NCI-H1417 treated with DMSO at 0.1 percent for 48 hours (cell line): ENCODE measurements at places on chromosomes 1 and 21.

- no peak for DNase-seq
Observed at GRCh38 chr1:111204201-111204982, 3.9 kb upstream of the DENND2D start.

GRCh38 chr1:179177182-179177581, 52.3 kb downstream of the ABL2 start:
- no peak for DNase-seq

- no peak for DNase-seq
Observed at GRCh38 chr1:31785020-31785946, 21.1 kb upstream of the ADGRB2 start.

DNA sequence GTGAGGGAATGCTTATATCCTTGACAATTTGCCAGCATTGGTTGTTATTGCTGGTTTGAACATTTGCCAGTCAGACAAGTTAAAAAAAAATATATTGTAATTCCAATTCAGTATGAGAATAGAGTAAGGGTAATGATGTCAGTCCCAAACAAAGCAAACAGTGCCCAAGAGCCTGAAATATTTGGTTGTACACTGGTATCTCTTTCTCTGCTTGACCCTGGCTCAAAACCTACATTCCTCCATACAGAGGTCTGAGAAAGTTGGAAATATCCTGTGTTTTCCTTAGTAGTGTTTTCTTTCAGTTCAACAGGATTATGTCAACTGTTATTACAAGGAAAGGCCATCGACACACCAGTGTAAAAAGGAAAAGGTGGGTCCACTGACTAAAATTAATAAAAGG, 145.6 kb downstream of the MRPL39 start:
- DNase-seq = no peak

- no peak for DNase-seq
Observed at GRCh38 chr1:172897738-172898137, 153.0 kb downstream of the TNFSF18 start.

DNA sequence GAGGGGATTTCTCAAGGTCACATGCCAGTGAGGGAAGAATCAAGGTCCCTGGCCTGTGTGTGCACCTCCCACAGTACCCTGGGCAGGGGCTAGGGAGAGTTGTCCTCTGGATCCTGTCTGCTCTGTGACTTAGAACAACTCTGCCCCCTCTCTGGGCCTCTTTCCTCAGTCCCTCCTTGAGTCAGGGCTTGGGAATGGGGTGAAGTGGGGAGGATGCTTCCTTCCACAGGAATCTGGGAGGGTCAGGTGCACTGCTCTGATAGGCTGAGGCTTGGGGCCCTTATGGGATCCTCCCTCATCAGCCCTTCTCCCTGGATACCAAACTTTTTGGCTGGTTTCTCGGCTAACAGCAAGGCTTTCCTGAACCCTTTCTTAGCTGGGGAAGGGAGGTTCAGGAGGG, 2.5 kb downstream of the TRNP1 start:
- no peak for DNase-seq

GRCh38 chr1:29836651-29837646, 600.6 kb downstream of the PTPRU start:
- no peak for DNase-seq

DNA sequence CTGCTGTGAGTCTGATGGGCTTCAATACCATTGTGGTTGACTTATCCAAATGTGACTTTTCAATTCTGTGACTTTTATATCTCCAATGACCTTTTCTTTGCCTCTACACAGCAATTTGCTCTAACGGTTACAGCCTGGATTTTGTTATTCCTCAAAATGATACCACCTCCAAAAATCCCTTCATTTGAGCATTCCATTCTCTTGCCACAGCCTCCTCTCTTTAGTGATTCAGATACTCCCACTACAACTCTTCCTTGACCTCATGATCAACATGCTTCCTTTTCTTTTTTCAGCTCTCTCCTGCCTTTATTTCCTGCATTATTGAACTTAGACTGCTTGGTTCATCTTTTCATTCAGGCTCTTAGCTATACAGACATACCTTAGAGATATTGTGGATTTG, 16.6 kb upstream of the IL19 start:
- DNase-seq = no peak

DNA sequence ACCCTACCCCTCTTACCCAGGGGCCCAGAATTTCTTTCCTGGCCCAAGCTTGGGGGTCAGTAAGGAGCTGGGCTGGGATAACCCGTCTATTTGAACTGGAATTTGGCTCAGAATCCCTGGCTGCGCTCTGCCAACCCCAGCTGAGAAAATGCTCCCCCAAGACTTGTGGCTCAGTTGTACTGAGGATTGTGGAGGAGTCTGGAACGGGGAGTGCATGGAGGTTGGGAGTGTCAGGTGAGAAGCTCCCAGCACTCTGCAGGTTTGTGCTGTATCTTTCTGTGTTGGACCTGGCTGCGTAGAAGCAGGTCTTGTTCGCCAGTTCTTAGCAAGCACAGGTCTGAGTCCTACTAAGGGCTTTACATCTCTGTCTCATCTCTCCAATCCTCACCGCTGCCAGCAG, 1.6 kb downstream of the TCEA3 start:
- no peak for DNase-seq

- DNase-seq = peak; percentile 21
Observed at GRCh38 chr1:75134647-75135572, 722 bp downstream of the LHX8 start.

GRCh38 chr1:24301785-24302175, 17.4 kb upstream of the GRHL3 start:
- DNase-seq = no peak

DNA sequence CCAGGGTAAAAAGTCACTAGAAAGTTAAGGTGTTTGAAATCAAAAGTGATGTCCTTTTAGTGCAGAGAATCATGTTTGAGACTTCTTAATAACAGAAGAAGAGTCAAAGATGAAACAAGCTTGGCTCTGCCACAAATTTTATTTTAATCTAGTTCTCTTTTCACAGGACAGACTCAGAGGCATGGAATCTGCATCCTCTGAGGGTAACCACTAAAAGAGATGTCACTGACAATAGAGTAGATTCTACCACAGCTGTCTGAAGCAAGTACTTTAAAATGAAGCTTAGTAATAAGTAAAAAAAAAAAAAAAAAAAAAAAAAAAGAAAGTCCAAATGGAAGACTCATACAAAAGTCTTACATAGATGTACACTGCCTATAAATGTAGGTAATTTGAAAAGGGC, 519.7 kb upstream of the PRMT6 start:
- DNase-seq = no peak

- DNase-seq = no peak
Observed at GRCh38 chr1:218164111-218164929, 120.8 kb upstream of the RRP15 start.

GRCh38 chr1:16969057-16969611, 11.3 kb downstream of the MFAP2 start:
- no peak for DNase-seq

- DNase-seq = peak; percentile 68
Observed at GRCh38 chr1:65050735-65051134, 84.4 kb upstream of the JAK1 start.

DNA sequence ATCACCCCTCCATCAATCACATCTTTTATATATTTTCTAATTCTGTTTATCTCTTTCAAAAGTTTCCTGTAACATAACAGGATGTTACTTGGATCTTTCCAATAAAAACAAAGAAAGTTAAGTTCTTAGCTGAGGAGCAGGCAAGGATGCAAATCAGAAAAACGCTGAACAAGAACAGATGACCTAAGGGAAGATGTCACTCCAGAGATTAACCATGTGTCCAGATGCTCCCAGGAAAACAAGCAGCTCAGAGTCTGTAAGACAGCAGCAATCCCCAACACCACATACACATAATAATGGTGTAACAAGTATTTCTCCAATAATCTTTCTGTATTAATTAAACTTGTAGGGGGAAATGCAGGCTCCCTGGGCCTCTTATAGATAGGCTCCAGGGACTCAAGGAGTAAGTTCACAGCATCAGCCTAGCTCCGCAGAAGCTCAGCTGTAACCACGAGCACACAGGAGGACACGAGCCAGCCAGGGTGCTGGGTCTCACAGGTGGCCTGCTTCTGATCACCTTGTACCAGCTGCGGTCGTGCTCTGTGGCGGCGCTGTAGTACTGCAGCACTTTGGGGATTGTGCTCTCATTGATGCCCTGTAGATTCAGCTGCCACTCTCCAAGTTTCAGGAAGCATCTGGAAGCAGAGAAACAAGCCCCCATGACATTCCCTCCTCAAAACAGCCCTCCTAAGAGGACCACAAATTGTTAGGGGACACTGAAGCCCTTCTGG, 33.1 kb upstream of the EXOSC10 start:
- DNase-seq = no peak

GRCh38 chr1:3550511-3551289, 60.6 kb downstream of the MEGF6 start:
- DNase-seq = no peak

DNA sequence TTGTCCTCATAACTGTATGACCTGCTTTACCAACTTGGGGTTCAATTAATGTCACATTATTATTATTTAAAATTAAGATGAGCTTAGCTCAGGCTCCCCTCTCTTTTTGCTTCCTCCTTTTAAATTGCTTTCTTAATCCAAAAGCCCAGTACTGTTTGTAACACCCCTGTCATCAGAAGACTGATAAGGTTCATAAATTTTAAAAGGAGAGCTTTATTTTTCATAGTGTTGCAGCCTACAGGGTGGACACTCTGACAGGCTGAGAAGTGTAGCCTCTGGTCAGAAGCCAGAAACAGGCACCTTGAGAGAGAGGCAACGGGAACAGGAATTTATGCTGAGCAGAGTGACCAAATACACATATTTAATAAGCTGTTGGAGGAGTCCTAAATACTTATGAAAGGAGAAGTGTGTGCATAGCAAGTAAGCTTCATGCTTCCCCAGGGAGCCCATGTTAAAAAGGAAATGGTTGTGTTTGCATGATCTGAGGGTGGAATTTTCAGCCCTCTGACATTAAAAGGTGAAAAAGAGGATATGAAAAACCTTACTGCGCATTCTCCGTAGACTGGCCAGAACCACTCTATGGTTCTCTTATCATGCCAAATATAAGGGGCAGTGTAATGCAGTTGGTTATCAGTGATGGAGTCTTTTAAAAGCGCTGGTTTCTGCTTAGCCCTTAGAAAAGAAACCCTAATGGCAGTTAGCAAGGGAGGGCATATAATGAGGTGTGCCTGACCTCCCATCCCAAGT, 30.5 kb upstream of the FGGY start:
- DNase-seq = no peak

DNA sequence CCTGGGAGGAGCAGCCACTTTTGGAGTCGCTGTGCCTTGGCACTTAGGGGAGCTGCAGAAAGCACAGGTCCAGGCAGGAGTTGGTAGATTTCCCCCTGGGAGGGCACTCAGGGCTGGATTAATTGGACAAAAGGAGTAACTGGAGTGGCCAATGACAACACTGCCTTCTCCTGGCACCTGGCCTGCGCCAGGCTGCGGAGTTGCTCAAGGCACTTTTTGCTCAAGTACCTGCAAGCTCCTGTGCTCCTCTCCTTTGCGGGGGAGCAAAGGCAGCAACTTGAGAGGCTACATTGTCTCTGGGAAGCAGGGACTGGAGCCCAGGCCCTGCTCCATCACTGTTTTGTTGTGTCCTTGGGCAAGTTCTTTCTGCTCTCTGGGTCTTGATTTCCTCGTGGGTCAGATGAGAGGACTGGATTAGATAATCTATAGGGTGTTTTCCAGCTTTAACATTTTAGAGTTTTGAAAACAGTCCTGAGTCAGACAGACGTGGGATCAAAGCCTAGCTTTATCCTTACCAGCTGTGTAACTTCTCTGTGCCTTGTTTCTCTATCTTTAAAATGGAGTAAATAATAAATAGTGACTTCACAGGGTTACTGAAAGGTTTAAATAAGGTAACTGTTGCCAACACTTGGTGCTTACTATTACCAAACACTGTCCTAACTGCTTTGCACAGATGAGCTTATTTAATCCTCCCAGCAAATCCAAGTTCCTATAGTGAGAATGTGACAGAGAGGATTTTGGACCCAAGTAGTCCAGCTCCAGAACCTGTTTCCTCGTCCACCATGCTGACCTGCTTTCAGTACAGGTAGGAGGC, 18.0 kb upstream of the GRHL3 start:
- no peak for DNase-seq
